Activated T-cell treated with anti-CD3 and anti-CD28 coated beads for 24 hours (primary cell): ENCODE measurements at places on chromosomes 12 and 14.

DNA sequence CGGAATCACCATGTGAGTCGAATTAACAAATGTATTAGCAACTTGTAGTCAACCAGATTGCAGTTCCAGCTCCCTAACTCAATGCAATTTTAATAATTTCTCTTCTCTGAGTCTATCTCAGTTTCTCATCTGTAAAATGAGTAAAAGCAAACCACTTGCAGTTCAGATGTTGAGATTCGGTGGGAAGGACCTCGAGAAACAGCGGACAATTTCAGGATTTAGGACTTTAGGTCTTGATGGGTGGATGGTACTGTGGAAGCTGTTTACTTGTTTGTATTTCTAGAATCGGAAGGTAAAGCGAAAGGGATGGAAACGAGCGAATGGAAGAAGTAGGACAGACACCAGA, 510 bp upstream of the TTC8 start:
- DNase-seq, result no peak

- DNase-seq, result no peak
Measured at GRCh38 chr12:46209170-46209569, 59.7 kb downstream of the SLC38A1 start.

GRCh38 chr12:102232036-102232435, 34.4 kb upstream of the PMCH start:
- no peak for DNase-seq

DNA sequence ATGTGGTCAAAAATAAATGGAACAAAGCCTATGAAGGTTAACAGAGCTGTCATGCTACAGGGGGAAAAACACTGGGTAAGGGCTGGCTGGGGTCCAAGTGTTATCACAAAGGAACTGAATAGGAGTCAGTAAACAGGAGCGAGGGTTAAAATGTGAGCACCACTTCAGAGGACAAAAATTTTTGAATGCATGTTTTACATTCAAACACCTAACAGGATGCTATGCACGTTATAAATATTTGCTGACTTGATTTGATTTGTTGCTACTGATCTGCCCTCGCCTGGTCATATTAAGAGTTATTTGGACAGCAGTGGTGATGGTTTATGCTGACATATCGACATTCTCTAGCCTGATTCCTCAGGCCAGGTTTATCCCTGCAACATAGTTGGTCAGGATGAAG, 7.4 kb upstream of the KTN1 start:
- no peak for DNase-seq

DNA sequence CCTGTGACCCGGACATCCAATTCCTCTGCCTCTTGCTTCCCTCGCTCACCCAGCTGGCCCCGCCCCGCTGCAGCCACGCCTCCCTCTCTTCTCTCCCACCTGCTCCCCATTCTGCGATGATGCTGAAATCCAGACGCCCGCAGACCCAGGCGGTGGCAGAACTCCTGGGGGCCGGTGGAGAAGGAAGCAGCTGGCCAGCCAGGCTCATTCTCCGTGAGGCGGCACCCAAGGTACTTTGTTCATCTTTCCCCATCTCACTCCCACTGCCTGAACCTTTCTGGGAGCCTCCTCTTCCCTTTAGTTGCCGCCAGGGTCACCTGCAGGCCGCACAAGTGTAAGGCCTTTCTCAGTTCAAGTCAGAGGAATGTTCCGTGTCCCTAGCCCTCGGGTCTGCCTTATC, 35.7 kb downstream of the FOXN4 start:
- no peak for DNase-seq

GRCh38 chr14:84485036-84485435, 1044.9 kb upstream of the FLRT2 start:
- no peak for DNase-seq
